ENCODE measurements at places on chromosomes 13 and 19.
A peak's percentile ranks its signal among the peaks of the same experiment; 100 is the strongest.

GRCh38 chr19:54448040-54448773 lies 792 bp upstream of the LENG8 start:
- no peak for DNase-seq

GRCh38 chr19:41545547-41545946 lies 30.4 kb upstream of the CEACAM21 start:
- no peak for DNase-seq

GRCh38 chr19:39054091-39054470 lies 21.7 kb upstream of the FBXO27 start:
- no peak for DNase-seq

GRCh38 chr19:31319465-31319864 lies 29.8 kb downstream of the TSHZ3 start:
- DNase-seq, result no peak

GRCh38 chr13:48006396-48006795 lies 5.3 kb upstream of the SUCLA2 start:
- no peak for DNase-seq

- DNase-seq, result no peak
These were observed 1.3 kb upstream of the PCDH9 start for GRCh38 chr13:67231289-67232000.

DNA sequence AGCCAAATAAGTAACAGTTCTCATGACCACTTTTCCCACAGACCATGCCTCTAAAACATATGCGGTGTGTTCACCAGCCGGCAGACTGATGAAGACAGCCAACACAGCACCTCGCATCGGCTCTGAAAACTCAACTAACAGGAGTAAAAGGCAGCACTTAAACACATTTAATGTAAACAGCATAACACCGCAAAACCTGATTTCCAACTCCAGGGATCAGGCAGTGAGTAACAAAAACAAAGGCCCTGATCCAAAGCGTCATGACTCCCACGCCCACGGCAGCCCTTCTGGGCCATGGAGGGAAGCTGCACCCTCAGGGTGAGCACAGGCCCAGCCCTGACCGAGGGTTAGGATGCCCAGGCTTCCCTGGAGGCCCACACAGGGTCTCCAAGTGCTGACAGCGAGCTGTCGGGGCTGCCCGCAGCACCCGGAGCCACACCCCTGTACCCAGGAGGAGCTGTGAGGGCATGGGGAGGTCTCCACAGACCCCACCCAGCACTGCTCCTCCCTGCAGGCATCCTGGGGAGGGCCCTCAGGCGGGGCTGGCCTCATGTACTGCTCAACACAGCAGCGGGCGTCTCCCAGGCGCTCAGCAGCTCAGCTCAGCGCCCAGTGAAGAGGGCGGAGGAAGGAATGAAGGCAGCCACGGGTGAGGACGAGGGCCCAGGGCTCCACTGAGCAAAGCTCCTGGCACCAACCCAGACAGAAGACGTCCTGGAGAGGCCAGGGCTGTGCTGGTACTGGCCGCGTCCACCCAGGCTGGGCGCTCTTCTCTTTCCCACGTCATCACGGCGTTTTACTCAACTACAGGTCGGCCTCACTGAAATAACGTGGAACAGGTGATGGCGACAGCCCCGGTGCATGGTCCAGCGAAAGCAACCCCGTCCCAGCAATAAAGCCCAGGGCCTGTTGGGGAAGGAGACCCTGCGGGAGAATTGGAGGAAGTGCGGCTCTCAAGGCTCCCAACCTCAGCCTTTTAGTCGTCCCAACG lies 53.7 kb downstream of the RASA3 start:
- DNase-seq, result no peak

DNA sequence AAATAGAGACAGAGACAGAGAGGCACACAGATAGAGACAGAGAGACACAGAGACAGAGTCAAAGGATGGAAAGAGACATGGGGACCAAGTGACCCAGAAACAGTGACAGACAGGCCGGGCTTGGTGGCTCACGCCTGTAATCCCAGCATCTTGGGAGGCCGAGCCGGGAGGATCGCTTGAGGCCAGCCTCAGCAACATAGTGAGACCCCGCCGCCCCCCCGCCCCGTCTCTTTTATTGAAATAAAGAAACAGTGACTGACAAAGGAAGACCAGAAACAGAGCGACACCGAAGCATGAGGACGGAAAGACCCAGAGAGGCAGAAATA lies 848 bp upstream of the NECTIN2 start:
- no peak for DNase-seq

GRCh38 chr19:49136771-49137171 lies 17.4 kb downstream of the PPFIA3 start:
- no peak for DNase-seq

DNA sequence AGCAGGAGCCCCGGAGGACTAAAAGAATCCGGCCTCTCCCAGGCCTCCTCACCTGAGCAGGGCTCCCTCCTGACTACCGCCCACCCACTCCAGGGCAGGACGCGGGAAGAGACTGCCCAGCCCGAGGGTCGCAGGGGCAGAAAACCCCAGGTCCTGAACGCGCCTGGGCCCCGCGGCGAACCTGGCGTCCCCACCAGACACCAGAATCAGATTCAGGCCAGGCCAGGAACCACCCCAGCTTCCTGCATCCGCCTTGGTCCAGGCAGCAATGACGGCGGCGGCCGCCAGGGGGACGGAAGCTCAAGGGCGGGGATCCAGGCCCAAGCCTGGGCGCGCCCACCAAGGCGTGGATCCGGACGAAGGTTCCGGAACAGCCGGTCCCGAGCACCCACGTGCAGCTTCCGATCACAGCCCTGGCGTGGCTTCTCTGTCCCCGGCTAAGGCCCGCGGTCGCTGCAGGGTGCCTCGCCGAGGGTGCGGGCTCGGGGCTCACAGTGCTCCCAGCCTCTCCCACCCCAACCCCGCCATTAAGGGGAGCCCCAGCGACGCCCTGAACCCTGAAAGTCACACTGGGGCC lies 3.6 kb downstream of the LGALS7 start:
- DNase-seq, result peak; percentile 89

- peak; percentile 20 for DNase-seq
These were observed 33.8 kb downstream of the COL4A2 start for GRCh38 chr13:110340812-110341444.

GRCh38 chr13:50107205-50107604 lies 92.0 kb downstream of the KCNRG start:
- no peak for DNase-seq

DNA sequence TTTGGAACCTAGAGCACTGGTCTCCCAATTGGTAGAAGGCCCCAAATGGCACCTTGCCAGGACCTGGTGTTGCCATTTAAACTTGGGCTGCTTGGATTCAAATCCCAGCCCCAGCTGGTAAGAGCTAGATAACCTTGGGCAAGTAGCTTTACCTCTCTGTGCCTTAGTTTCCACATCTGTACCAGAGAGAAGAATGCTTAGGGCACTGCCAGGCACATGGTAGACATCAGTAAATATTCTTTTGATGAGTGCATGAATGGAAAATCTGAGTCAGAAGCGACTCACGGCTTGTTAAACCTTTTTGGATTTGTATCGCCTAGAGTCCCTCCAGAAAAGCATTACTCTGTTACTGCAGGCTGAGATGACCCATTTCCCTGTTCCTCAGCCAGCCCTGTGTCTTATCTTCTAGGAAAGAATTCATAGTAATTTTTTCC lies 90.9 kb downstream of the SIPA1L3 start:
- DNase-seq, result no peak

DNA sequence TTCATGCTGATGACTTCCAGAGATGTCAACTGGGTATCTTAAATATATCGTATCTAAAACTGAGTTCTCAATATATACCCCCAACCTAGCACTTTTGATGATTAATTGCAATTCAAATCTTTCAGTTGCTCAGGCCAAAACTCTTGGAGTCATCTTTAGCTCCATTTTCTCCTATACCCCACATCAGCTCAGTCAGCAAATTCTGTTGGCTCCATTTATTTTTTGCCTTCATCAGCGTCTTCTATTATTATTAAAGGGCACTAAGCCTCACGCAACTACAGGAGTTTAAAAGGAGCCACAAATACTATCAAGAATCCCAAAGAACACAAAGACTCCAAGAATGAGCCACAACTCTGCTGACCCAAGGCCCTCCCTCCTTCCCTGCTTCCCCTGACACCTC lies 134.9 kb downstream of the KCTD12 start:
- no peak for DNase-seq

DNA sequence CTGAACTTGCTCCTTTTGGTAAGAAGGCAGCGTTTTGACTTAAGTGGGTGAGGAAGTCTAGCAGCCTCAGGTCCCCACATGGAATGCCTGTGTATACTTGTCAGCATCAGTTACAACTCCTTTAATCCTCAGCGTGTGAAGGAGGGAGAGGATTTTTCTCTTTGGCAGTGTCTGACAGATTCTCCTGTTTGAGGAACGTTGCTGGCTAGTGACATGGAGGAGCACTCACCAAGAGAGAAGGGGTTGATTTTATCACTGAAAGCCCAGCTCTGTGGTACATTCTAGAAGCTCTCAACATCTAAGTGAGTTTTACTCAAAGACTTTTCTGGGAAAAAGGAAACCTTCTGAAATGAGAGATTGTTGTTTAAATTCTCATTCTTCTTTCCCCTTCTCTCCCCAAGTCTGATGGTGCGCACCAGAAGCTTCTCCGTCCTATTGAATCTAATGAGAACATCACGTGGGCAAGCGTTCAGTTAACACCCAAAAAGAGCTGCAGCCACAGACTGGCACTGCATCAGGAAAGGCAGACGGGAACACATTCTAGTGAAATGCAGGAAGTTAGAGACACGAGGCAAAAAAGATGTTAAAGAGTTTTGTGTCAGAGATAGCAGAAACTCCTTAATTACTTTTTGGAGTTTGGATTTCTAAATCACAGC lies 58.2 kb downstream of the GJA3 start:
- DNase-seq, result no peak

GRCh38 chr19:39845584-39845932 lies 621 bp downstream of the FBL start:
- no peak for DNase-seq

DNA sequence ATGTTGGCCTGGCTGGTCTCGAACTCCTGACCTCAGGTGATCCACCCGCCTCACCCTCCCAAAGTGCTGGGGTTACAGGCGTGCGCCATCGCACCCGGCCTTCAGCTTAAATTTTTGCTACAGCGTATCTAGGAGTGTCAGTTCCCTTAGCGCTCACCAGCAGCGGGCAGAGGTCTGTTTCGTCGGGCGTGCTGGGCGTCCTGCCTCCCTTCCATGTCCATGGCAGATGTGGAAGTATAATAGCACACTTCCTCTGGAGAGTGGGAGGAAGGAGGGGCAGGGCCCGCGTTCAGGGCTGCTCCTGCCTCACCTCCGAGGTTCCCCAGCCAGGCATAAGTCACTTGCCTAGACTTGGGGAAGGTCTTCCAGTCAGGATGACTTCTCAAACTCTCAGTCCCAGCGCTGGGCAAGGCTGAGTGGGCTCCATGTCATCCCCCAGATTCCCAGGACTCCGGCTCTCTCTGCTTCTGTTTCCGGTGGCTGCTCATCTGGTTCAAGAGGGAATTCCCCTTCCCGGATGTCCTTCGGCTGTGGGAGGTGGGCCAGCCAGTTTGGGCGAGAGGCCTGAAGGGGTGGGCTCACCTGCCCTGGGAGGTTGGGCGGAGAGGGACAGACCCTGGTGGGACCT lies 9.5 kb downstream of the IL4I1 start:
- no peak for DNase-seq

DNA sequence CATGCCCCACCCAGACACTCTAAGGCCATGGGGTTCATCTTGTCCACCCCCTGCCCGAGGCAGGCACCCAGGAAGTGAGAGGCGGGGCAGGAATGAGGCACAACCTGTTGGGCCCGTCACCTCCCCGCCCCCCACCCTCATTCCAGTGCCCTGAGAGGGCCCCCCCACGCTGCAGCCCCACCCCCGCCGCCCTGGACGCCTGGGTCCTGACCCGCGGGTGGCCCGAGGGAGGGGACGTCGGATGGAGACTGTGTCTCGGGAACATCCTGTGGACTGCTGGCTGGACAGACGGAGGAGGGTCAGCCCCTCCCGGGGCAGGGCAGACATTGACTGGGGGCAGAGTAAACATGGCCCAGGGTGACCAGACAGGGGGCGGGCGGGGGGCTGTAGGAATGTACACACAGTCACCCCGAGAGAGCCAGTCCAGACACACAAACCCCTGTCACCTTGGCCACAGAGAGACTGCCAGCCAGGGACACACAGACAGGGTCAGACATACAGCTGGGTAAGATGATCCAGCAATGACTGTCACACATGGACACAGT lies 7.4 kb upstream of the JUNB start:
- DNase-seq, result no peak

GRCh38 chr19:45428384-45429231 lies 4.9 kb upstream of the ERCC1 start:
- DNase-seq, result no peak

Measured in activated T-helper 1 cell treated with Interleukin-2 at 50 U/mL for 16 hours (primary cell).